Retina (tissue), 1 donor: ENCODE measurements at places on chromosomes 6 and 20.

- peak; percentile 52 for DNase-seq
Observed at GRCh38 chr20:23419995-23420901, 1.0 kb downstream of the NAPB start.

DNA sequence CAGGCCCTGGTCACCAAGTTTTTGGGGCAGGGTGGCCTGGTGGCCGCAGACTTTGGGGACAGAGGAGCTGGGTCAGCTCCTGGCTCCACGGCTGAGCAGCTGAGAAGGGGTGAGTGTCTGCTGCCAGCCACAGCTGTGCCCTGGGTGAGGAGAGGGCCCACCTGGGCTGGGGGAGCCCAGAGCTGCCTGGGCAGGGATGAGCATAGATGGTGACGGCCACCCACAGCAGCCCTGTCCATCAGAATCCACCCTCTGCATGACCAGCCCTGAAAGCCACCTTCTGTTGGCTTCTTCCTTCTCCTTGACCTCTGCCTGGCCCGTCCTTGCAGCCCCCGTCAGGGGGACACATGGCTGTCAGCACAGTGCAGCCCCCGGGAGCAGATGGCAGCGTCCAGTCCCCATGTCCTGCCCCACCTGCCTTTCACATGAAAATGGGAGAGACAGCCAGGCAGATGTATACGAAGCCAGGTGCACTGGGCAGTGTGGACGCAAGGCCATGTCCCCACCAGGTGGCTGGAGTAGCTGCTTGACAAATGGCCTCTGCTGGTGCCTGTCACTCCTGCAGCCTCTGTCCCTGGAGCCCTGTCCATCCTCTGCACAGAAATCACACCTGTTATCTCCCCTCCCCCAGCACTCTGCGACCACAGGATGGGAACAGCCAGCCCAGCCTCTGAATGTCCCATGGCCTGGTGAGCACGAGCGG is 220.8 kb downstream of the PREX1 start:
- no peak for DNase-seq

- DNase-seq = peak; percentile 85
Observed at GRCh38 chr6:98847779-98848538, 13.6 kb downstream of the POU3F2 start.

DNA sequence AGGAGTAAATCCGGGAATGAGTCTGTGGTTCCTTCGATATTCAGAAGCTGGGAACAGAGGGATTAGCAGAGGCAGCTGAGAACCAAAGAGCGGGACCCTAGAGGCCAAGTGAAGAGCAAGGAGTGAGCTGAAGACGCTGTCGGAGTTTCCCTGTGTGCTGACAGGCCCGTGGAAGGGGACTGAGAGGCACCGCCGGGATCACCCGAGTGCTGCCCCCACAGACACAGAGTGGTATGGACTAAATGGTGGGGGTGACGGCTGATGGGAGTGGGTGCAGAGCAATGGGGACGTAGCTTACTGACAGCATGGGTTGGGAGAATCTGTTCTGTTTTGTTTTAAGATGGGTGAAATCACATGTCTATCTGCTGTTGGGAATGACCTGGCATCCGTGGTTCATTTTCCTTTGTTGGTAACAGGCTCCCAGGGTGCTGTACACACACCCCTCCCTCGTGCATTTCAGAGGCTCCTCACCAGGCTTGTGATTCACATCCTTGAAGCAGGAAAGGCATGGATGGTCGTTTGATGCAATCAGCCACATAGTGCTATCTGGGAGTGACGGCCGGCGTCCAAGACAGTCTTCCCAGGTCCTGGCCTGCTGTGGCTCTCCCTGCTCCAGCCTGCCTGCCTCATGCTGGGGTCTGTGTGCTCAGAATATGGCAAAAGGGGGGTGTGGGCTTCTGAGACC is 97.4 kb downstream of the THBS2 start:
- no peak for DNase-seq

GRCh38 chr20:47274401-47275108 is 81.9 kb downstream of the ZMYND8 start:
- DNase-seq = no peak

DNA sequence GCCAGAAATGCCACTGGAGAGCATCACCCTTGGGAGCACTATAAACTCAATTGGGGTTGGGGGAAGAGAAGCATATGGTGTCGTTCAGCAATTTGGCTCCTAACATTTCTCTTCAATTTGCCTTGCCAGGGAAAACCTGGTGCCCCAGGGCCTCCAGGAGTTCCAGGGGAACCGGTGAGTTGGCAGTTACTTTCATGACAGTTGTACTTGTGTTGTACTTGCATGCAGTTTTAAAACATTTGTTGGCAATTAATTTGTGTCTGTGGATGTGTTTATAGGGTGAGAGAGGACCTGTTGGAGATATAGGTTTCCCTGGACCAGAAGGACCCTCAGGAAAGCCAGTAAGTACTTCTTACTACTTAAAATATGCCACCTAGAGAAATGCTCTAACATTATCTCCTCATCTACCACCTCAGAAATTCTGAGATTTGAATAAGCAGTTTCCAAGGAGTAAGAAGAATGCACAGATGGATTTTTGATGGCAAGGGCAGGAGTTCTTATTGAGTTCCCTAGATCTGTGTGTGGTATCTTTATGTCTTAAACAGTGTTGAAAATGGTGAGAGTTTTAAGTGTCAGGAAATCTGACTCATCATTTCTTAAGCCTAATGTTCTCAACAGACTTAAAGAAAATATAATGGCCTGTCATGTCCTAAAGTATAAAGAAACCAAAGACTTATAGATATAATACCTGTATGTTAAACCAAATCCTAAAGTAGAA is 122.5 kb downstream of the COL9A1 start:
- no peak for DNase-seq

GRCh38 chr6:121112356-121112755 is 221.9 kb downstream of the TBC1D32 start:
- DNase-seq = no peak

DNA sequence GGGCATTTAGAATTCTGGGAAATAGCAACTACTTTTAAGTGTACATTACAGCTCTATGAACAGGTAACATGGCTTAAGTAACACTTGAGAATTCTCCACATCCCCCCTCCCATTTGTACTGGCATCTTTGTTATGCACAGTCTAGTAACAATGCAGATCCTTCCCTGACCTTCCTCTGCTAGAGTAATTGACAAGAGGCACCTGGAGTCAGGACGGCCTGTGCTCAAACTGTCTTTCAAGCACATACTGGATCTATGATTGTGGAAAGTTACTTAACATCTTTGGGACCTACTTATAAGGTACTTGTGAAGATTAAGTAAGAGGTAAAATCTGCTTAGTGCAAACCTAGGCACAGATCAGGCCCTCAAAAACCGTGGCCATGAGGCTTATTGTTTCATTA is 21.9 kb upstream of the GSTA3 start:
- DNase-seq = no peak

DNA sequence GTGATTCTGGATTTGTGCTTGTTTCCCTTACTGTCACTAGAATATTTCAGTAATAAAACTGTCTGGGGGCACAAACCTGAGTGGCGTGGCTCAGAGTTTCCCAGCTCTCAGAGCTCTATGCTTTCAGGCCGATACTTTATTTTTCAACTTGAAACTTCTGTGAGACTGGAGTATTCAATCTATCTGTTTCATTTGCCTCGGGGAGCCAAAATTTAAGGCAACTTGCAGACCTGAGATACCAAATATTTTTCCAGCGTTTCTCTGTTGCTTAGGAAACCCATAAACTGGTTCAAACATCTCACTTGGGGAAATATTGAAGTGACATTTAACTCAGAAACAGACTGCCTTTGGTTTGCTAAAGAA is 74.7 kb downstream of the SOBP start:
- DNase-seq = no peak

- DNase-seq = no peak
Observed at GRCh38 chr6:159267165-159267564, 98.0 kb downstream of the FNDC1 start.

- no peak for DNase-seq
Observed at GRCh38 chr20:35604449-35604747, 11.2 kb upstream of the SPAG4 start.

DNA sequence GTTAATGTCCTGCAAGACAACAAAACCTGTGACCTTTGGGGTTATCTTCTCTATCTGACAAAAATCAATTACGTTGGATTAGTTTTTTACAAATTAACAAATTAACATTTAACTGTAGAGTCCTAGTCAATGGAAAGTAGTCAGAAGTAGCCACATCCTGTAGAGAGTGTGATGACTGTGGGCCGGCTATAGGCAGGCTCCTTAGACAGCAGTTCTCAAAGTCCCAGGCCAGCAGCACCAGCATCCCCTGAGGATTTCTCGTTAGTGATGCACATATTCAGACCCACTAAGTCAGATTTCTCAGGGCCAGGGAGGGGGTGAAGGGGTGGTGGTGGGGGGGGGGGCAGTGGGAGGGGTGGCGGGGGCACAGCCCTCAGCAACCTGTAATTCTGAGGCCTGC is 37.2 kb downstream of the ZNF341 start:
- DNase-seq = no peak

DNA sequence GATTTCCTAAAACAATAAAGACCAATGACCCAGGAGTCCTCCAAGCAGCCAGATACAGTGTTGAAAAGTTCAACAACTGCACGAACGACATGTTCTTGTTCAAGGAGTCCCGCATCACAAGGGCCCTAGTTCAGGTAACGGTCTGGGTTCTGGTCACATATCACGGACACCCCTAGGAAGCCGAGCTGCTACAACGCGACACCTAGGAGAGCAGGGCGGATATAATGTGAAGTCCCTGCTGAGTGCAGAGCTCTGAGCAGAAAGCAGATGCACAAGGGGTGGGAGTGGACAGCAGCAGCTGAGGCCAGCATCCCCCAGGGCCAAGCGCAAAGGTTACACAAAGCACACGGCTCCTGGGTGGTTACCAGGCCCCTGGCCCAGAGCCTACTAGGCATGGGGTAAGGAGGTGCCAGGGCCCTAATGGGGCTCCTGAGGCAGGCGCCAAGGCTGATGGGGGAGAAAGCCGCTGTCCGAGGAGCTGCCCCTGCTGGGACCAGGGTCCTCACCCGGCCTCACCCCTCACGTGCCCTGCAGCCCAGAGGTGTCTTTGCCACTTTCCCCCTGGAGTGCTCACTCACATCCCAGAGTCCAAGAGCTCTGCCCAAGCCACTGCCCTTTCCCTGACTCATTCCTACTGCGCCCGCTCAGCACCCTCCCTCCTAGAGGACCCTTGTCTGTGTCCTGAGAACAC is 8.4 kb downstream of the CST7 start:
- peak; percentile 22 for DNase-seq

GRCh38 chr6:360764-361373 is 30.7 kb upstream of the IRF4 start:
- no peak for DNase-seq

- no peak for DNase-seq
Observed at GRCh38 chr20:49448917-49449316, 33.6 kb downstream of the KCNB1 start.

GRCh38 chr20:19322061-19322985 is 109.9 kb downstream of the SLC24A3 start:
- DNase-seq = no peak

DNA sequence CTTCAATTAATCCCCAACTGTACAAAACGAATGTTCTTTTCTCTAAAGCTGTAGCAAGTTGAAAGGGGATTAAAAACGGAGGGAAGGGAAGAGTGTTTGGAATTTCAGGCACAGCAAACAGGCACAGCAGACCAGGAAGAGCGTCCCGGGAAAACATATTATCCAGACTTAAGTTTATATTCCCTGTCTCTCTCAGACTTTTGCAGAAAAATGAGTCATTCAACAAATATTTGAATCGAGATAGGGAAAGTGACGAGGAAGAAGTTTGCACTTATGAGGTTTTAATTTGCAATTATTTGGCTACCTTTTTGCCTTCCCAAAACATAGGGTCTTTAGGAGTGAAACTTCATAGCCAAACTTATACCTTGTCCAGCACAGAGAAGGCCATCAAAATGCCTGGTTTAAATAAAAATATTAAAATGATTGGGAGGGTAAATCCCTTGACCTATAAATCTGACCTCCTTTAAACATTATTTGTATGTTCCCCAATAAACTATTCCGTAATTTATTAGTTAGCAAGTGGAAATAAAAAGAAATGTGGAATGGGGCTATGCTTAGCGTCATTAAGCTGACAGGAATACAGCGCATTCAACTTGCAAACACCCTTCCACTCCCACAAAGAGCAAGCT is 16.0 kb downstream of the HFE start:
- no peak for DNase-seq

DNA sequence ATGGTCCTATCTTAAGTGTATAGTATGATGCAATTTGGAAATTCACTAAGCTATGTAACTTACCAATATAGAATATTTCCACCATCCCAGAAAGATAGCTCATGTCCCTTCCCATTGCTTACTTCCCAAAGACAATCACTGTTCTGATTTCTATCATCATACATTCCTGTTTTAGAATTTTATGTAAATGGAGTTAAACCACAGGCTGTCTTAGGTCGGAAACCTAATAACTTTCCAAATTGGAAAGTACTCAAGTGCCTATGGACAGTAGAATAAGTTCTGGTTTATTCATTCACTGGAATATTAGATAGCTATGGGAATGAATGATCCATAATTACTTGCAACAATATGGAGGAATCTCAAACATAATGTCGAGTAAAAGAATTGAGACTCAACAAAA is 20.1 kb downstream of the ENPP3 start:
- DNase-seq = no peak

DNA sequence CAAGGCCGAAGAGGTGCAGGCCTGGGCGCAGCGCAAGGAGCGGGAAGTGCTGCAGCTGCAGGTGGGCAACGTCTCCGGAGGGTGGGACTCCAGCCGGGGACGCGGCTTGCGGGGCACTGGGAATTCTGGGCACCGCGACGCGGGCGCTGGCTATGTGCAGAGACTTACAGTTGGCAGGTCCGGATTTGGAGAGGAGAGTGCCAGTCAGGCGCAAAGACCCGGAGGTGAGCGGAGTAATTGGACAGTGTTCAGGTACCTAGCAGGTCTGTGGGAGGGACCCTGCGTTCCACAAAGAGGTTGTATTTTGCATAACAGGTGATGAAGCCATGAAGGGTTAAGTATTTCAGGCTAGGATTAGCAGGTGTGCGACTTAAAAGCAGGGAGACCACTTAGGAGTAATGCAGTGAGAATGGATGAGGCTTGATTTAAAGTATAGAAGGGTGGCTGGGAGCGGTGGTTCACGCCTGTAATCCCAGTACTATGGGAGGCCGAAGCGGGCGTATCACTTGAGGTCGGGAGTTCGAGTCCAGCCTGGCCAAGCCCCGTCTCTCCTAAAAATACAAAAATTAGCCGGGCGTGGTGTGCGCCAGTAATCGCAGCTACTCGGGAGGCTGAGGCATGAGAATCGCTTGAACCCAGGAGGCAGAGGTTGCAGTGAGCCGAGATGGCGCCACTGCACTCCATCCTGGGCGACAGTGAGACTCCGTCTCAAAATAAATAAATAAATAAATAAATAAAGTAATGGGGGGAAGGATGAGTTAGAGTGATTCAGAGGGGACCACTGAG is 1.0 kb downstream of the MRPS26 start:
- DNase-seq = no peak

- no peak for DNase-seq
Observed at GRCh38 chr20:34004227-34004626, 10.5 kb downstream of the RALY start.
